ENCODE measurements at places on chromosomes 5 and 9.

GRCh38 chr9:105392531-105392930, 55.3 kb upstream of the FSD1L start:
- DNase-seq: no peak

GRCh38 chr9:76365028-76365427, 29.2 kb downstream of the RFK start:
- DNase-seq: no peak

GRCh38 chr5:90613459-90613858, 54.9 kb downstream of the ADGRV1 start:
- DNase-seq: no peak

- DNase-seq: no peak
Observed at GRCh38 chr5:142640316-142641005, 45.4 kb downstream of the FGF1 start.

DNA sequence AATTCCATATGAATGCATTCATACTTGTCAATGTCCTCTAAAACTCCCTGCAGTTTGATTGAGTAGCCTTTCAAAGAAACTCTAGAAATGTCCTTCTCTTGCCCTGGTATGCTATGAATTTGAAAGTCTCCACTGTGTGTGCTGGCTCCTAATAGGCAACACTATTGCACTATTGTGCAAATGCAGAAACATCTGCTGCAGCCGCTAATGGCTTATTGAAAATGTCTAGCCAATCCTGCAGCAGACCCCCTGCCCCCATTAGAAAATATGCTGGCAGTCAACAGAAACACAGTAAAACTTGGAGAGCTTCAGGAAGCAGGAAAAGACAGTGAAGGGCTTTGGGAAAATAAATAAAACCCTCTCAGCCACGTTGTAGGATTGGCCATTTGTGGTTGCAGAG, 87.3 kb upstream of the GRAMD2B start:
- DNase-seq: peak; percentile 78

GRCh38 chr5:123610665-123611405, 98.9 kb downstream of the CSNK1G3 start:
- DNase-seq: peak; percentile 21

GRCh38 chr5:146048994-146049703, 56.2 kb downstream of the PLAC8L1 start:
- DNase-seq: peak; percentile 52

- no peak for DNase-seq
Observed at GRCh38 chr9:116765011-116765410, 77.9 kb downstream of the TRIM32 start.

DNA sequence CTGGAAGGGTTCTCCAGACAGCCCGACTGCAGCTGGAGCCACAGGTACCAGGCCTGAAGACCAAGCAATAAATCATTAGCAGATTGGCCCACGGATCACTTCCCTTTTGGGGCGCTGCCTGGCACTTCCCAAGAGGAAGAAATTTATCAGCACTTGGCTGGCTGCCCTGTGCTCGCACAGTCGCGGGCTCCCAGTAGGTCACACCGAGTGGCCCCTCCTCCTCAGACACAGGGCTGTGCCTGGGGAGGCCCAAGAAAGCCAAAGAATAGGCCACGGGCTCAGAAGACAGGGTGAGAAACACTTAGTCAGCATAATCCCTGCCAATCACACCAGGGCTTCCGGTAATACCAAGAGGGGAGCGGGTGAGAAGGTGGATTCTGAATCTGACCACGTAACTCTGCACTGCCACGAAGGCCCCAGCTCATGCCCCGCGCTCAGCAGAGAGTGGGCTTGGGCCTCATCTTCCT, 115.7 kb upstream of the MSX2 start:
- DNase-seq: no peak

GRCh38 chr9:131500939-131501541, 1.7 kb upstream of the POMT1 start:
- DNase-seq: no peak

GRCh38 chr9:31597977-31598376, 786.5 kb upstream of the ACO1 start:
- no peak for DNase-seq

DNA sequence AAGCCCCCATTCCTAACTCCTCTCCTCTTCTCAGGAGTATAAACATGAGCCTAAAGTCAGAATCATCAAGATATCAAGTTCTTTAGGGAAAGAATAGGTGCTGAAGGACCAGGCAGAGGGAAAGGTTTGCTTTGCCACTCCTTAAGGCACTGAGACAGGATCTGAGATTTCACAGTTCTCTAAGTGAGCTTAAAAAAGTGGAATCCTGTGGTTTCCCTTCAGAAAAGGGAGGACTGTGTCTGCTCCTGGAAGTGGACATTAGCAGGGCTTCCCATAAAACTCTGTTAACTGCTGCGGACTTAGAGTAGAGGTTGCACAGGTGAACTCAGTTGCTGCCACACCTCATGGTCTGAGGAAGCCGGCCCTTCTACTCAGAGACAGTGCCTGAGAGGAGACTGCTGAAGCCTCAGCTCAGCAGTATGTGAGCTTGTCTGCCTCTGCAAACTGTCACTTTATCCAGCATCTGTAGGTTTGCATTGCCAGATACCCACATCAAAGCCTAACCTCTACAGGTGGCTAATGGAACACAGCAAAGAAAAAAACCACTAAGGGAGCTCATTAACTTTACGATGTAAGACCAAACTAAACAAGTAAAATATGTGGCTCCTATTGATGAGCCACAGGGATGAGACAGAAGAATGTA, 42.9 kb downstream of the RIC1 start:
- DNase-seq: no peak

DNA sequence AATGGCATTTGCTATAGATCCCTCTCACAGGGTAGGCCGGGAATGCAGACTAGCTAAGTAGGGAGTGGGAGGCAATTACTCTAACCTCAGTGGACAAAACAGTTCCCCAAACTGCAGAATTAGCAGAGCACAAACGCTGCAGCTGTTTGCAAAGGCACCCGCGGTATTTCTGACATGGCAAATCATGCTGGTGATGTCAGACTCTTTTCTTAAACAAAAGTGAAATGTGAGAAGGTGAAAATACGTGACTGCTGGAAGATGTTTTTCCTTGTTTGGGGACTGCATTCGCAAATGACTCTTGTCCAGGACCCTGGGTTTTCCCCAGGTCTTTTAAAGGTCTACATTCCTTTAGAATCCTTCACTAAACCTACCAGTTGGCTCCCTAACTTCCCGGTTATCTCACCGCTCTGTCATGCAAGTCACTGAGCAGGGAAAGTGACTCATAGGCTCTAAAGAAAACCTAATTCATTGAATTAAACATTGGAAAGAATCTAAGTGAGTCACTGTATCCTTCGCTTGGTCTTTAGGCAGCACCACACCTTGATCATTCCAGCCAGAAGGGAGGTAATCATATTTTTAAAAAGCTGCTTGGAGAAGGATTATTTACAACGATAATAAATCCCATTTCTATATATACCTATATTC, 91.5 kb upstream of the DNAH5 start:
- DNase-seq: peak; percentile 96

All from fibroblast of skin of left biceps (primary cell).